HCEC 1CT (cell line): ENCODE measurements at places on chromosomes 12 and 14.

GRCh38 chr14:93155667-93156066, 29.0 kb downstream of the MOAP1 start:
- DNase-seq: no peak

GRCh38 chr12:27163048-27163715, 80.8 kb upstream of the C12orf71 start:
- DNase-seq: peak; percentile 63

DNA sequence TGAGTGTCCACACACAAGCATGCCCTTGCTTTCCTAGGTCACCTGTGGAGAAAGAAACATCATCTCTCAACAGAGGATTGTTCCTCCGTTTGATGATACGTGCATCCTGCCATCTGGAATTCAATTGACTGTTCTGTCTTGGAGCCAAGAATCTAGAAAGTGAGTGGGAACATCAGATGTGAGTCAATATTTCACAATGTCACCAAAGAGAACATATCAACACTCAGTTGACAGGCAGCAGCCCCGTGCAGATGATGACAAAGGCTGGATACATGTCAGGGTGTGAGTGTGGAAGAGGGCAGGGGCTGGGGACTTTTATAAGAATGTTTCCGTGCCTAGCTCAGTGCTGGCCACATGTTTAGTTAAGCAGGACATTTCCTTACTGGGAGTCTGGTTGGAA, 76.1 kb downstream of the TBC1D30 start:
- DNase-seq: peak; percentile 84

- no peak for DNase-seq
Observed at GRCh38 chr12:56678852-56679251, 9.2 kb downstream of the PTGES3 start.

- peak; percentile 15 for DNase-seq
Observed at GRCh38 chr12:119649202-119649808, 18.6 kb upstream of the PRKAB1 start.

- no peak for DNase-seq
Observed at GRCh38 chr12:122665349-122665748, 37.8 kb downstream of the HCAR2 start.

GRCh38 chr14:28952666-28953065, 186.1 kb downstream of the FOXG1 start:
- no peak for DNase-seq

DNA sequence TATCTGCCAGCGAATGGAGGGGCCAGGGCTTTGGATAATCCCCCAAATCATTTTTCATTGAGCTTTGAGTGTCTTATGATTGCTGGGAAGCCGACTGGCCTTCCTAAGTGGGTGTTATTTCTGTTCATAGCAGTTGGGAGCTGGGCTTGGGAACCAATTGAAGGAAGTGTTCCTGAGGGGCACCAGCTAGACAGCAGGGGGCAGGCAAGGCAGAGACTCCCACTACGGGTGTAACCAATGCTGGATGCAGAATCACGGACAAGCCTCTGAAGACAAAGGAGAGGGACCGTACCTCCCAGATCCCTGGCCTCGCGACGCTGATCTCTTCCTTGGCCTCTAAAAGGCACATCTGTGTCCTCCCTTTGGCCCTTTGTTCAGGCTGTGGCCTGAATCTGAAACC, 149.0 kb upstream of the PRMT8 start:
- peak; percentile 27 for DNase-seq

DNA sequence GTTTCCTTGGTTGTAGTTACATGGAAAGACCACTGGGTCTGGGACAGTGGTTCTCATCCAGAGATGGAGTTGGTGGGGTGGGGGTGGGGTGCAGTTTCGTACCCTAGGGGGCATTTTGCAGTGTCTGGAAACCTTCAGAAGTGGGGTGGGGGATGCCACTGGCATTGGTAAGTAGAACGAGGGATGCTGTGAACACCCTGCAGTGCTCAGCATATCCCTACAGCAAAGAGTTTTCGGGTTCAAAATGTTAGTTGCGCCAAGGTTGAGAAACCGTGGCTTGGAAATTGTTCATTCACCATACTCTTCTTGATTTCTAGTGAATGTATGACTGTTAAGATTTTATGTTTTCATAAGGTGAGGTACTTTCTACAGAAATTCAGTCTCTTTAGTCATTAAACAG, 28.7 kb downstream of the TRAF3 start:
- no peak for DNase-seq

- no peak for DNase-seq
Observed at GRCh38 chr12:30514666-30515065, 181.0 kb downstream of the IPO8 start.

DNA sequence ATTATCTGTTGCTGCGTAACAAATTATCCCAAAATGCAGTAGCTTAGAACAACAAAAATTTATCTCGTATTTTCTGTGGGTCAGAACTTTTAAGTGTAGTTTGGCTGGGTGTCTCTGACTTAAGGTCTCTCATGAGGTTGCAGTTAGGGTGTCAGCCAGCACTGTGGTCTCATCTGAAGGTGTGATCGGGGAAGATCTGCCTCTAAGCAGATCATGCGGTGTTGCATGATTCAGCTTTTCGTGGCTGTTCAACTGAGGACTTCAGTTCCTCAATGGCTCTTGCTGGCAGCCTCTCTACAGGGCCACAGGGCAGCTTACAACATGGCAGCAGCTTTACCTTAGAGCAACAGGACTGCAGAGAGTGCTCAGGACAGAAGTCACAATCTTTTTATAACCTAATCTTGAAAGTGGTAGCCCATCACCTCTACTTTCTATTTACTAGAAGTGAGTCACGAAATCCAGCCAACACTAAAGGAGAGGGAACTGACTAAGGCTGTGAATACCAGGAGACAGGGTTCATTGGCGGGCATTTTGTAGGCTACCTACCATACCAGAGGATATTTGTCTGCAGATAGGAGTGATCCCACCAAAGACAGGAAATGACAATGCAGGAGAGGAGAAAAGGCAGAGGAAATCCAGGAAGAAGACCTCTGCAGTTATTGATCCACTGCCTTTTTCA, 1.8 kb upstream of the TMPRSS12 start:
- no peak for DNase-seq

GRCh38 chr12:32252199-32253073, 145.8 kb downstream of the BICD1 start:
- DNase-seq: no peak
